Glomerular endothelial cell (primary cell): ENCODE measurements at places on chromosomes 7 and 10. TPM values are rescaled to one million over a fixed set of nuclear protein-coding genes. Genes with fewer than 3 reads are reported as not detected.

- no peak for DNase-seq
Observed at GRCh38 chr10:36872702-36873393, 252.6 kb upstream of the ANKRD30A start.

DNA sequence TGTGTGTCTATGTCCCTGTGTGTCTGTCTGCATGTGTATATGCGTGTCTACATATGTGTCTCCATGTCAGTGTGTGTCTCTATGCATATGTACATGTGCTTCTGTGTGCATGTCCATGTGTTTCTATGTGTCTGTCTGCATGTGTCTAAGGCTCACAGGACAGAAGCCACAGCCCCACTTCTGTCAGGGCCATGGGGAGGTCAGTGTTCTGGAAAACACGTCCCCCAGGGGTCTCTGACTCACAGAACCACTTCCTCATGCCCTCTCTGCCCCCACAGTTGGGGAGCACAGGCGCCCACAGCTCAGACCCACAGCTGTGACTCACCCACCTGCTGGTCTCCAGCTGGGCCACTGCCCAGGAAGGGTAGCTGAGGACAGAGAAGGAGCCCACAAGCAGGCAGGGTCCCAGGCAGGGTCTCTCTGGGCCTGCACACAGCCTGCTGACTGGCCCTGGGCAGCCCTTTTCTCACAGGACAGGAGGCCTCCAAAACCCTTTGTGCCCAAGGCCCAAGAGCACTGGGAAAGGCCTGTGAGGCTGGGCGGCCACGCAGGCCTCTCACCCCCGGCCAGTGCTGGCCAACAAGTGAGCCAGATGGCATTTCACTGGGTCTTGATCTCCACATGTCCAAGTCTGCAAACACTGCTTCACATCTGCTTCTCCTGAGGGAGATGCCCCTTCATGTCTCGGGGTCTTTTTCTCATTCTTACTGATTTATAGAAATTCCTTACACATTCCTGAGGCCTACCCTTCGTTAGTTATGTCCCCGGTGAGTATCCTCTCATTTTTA, 102.9 kb upstream of the FAM20C start:
- DNase-seq: no peak

DNA sequence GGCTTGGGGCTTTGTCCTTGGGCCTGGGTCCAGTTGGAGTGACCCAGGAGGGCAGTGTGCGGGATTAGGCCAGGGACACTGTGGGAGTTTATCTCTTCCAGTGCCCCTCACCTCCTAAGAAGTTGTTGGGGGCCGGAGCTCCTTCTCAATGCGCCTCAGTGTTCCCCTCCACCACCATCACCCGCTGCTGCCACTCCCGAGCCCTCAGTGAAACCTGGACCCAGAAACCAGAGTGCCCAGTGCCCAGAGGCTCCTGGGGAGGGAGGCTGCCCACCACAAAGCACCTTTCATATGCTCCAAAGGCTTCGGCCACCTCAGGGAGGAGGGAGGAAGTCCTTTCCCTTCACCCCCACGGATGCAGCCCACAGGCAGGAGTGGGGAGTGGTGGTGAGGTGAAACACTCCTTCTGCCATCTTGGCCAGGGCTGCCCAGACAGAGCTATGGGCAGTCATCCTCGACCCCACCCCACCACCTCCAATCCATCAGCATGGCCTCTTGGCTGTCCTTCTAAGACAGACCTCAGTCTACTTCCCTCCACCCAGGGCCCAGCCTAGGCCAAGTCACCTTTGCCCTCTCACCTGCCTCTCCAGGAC, 99.0 kb downstream of the SH3PXD2A start:
- no peak for DNase-seq

GRCh38 chr10:31803606-31804351, 124.9 kb downstream of the ARHGAP12 start:
- DNase-seq: no peak

CACNA2D1 gene
- 18.8 and 26.2 TPM in 2 replicates for total RNA-seq
